ENCODE measurements at places on chromosomes 6 and 20.

- peak; percentile 0 for DNase-seq
Measured at GRCh38 chr6:100230953-100231316, 233.8 kb downstream of the SIM1 start.

GRCh38 chr6:125182237-125183008 lies 28.9 kb downstream of the TPD52L1 start:
- DNase-seq = no peak

DNA sequence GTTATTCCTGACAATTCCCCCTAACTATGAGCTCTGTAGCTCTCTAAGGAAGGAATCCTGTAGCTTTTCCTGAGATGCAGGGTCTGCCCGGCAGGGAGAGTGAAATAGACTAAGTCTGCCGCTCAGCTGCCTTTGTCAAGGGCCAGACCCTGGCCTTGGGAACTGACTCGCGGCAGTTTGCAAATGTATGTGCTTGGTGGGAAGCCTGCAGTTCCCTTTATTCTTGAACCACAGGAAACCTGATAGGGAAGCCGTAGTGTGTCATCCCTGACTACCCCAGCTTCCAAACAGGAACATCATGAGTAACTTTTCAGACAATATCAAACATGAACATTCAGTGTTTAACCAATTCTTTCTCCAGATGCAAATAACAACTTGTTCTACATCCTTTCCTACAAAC lies 78.7 kb upstream of the IFNGR1 start:
- no peak for DNase-seq

- no peak for DNase-seq
Measured at GRCh38 chr6:154737424-154737823, 4.2 kb downstream of the SCAF8 start.

GRCh38 chr20:64223526-64224067 lies 32.0 kb upstream of the PCMTD2 start:
- DNase-seq = no peak

- no peak for DNase-seq
Measured at GRCh38 chr6:166014966-166015365, 152.7 kb downstream of the TBXT start.

- no peak for DNase-seq
Measured at GRCh38 chr6:27214126-27214601, 33.3 kb upstream of the PRSS16 start.

DNA sequence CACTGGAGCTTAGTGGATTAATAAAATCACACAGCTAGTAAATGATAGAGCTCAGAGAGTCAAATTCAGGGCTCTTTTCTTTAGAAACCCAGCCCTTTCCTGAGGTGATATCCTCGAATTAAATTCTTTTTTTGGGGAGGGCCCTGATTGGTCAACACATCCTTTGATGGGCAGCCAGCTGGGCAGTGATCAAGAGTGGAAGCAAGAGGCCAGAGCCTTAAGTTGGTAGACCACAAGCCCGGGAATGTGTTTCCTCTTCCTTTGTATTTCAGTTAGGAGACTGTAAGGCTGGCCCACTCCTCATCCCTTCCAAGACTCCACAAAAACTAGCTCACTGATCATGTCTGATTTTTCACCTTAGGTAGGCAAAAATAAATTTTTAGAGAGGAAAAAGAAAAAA lies 640.5 kb downstream of the DHX35 start:
- DNase-seq = no peak

- peak; percentile 82 for DNase-seq
Measured at GRCh38 chr6:43769526-43770371, at the start of gene VEGFA. VEGFA (plus strand) TSS chr6:43770211.
